Activated T-cell treated with anti-CD3 and anti-CD28 coated beads for 1 hour (primary cell): ENCODE measurements at places on chromosomes 11 and 22.

- DNase-seq, result no peak
Measured at GRCh38 chr11:126658306-126659056, 303.0 kb downstream of the ST3GAL4 start.

DNA sequence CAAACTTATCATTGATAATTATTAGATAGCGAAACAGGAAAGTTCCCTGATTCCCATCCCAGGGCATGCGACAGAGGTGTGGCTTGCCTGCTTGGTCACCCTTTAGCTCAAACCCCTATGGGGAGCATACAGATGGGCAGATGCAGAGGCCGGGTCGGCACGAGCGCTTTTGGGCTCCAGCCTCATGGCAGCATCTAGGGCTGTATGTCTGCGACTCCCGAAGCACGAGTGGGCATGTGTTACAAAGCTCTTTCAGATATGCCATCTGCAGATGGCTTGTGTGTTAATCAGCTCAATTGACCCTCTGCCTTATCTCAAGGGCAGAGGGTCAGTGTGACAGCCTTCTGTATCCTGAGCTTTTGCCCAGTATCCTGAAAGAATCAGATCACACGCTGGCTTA lies 2069.3 kb upstream of the RAG2 start:
- DNase-seq, result no peak

- DNase-seq, result no peak
Measured at GRCh38 chr11:66559866-66560676, 8.3 kb downstream of the CTSF start.

DNA sequence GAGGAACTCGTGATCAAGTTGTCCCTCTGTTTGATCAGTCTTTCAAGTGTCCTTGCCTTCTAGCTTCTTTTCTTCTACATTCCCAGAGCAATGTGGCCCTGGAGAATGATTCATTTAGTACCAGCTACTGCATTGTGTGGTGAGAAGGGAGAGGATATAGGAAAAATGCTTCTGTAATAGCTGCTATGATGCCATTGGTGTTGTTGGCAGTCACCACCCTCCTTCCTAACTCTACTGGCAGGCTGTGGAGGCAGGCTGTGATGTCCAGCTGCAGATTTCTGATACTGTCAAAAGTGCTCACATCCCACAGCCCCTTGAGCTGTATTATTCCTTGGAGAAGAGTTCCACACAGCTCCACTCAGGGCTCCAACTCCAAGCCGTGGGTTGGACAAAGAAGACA lies 52.8 kb downstream of the ENDOD1 start:
- no peak for DNase-seq

DNA sequence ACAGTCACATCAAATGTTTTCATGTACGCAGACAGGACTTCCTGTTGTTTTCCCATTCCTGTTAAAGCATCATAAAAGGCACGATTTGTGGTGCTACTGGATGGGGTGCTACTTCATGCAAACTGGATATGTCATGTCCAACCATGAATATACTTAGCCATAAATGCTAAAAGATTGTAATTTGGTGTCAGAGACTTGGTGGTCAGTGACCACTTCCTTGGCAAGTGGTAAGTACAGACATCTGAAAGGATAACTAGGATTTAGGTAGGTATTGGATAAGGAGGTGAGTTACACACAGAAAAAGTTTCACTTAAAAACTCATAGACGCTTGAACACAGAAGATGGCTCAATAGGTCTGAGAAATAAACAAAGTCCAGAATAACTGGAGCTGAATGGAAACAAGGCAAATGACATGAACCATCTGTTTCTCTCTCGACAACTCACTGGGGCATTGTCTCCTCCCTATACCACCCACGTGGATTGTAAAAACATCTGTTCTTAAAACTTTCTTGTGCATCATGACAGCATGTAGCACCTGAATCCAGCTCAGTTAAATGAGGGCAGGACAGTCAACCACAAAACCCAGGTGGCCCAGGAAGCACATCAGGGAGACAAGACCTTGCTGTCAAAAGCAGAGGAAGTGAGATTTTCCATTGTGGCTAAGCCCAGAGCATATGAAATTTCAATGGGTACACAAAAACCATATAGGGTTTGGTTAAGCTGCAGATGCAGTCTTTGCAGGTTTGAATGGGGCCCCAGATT lies 22.1 kb upstream of the IGLL5 start:
- peak; percentile 14 for DNase-seq

- no peak for DNase-seq
Measured at GRCh38 chr22:25637032-25637431, 72.6 kb downstream of the GRK3 start.

DNA sequence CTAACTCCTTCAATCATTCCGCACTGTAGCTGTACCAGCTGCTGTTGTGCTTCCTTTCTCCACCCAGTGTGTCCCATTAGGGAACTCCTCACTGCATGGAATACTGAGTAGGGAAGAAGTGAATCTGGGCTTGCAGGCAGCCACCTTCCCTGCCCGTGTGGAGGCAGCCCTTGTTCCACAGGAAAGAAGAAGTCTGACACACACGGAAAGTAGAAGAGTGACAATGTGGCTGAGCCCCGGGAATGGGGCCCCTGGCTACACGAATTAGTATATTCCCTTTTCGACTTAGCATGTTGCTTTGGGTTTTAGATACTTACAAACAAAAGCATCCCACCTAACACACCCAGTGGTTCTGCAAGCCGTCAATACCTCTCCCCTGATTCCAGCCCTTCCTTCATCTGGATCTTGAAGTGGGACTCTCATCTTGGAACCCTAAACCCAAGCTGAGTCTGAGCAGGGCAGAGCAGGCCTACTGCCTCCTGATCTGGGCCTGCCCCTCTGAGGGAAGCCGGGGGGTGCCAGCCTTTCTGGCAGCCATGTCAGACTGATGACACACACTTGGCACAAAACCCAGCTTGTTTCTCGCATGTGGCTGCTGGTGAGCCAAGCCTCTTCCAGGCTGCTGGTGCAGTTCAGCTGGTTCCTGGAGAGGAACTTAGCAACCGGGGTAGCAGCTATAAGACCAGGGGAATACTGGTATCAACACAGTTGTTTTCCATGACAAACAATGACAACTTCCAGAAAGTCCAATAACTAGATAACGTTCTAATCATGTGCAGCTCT lies 71.6 kb downstream of the C11orf58 start:
- DNase-seq, result no peak

DNA sequence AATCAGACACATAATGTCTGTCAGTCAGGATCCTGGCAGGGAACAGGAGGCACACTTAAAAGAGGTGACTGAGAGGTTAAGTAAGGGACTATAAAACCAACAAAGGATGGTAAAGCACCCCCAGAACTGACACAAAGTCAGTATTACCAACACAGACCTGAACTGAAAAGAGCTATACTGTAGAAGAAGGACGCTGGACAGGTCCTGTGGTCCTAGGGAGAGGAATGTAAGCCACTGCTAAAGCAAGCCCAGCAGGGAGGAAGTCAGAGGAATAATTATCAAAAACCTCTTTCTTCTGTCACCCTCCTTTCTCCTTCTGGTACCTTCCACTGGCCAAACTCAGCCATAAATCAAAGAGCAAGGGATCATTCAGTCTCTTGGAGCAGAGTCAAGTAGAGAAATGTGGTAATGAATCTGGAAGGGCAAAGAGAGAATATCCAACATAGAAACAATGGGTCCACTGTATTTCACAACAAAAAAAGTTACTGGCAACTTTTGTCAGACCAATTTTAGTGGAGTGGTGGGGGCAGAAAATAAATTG lies 33.4 kb upstream of the ANGPTL5 start:
- no peak for DNase-seq

DNA sequence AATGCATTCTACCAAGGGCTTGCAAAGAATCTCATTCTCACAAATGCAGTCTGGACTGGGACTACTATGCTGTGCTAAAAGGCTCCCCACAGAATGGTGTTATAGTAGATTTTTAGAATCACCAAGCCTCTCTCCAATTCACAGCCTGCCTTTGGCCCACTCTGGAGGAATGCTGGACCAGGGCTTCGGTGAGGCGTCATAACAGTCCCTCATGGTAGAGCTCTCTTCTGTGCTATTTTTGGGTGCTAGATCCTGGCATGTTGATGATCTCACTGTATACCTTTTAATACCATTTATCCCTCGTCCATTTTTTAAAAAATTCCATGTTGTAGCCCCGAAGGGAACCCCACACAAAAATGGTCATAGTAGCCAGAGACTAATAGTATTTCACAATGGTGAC lies 17.6 kb downstream of the MAP6 start:
- no peak for DNase-seq

- DNase-seq, result no peak
Measured at GRCh38 chr22:45678961-45679912, 7.6 kb downstream of the ATXN10 start.

DNA sequence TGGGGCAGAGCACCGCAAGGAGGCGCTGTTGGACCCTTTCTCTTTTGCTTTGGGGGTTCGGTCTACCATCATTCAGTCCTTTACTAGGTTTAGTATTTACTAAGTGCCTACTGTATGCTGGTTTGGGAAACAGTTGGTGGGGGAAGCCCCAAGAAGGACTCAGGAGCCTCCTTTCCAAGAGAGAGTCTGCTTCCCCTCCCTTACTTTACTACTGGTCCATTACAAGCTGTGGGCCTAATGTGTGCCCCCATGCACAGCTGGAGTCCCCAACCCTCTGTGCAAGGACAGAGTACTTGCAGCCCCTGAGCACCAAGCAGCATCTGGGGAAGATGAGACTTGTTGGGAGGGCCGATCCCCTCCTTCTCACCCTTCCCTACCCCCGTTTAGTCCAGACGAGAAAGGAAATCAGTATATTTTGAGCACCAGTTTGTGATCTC lies 876 bp upstream of the UBE2L6 start:
- DNase-seq, result peak; percentile 88

- DNase-seq, result no peak
Measured at GRCh38 chr11:114265122-114265878, 30.9 kb upstream of the NNMT start.

DNA sequence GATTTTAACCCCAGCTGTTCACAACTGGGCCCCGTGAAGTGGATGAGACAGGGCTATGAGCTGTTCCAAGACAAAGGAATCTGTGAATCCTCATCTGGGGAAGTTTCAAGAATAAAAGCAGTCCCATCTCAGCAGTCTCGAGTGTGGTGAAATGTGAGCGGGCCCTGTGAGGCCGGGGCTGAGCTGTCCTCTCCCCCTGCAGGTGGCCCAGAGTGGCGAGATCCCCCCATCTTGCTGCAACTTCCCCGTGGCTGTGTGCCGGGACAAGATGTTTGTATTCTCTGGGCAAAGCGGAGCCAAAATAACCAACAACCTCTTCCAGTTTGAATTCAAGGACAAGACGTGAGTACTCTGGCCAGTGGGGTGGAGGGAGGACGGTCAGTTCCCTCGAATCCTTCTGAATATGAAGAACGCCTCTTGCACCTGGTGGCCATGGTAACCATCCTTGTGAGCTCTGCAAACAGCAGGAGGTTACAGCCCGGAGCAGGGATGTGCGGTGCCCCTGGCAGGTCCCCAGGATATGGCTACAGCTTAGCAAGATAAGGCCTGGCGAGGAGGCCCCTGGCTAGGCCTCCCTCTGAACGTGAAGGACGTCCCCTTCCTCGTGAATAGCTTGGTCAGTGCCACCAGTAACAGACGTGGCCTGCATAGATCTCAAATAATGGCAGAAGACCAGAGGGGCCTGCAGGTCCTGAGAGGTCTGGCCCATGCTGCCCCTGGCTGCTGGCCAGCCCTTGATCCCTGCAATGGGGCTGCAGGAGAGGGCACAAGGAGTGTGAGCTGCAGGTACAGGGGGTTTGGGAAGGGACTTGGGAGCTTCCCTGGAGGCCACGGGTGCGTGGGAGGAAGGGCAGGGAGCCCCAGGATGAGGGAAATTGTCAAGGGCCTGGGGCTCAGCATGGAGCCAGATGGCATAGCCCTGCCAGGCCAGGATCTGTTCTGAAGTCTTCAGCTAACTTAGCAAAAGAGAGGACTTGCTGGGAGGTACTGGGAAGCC lies 8.4 kb downstream of the LZTR1 start:
- no peak for DNase-seq

- no peak for DNase-seq
Measured at GRCh38 chr11:47506795-47507562, 46.0 kb downstream of the CELF1 start.

DNA sequence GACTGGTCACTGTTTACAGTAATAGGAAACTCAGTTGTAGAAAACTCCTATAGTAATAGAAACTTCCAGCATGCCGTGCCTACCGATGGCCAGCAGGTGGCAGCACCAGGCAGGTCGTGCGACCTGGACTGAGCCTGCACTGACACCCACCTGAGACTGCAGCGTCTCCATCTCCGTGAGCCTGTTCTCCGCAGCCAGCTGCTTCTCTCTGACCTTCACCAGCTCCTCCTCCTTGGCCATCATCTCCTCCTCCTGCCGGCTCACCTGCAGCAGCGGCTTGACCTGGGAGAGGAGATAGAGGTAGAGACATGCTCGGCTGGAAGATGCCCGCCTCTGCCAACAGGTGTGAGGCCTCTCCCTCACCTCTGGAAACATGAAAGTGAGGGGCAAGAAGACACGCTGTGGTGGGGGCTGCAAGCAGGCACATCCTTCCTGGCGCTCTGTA lies 48.5 kb downstream of the APOL1 start:
- peak; percentile 87 for DNase-seq

DNA sequence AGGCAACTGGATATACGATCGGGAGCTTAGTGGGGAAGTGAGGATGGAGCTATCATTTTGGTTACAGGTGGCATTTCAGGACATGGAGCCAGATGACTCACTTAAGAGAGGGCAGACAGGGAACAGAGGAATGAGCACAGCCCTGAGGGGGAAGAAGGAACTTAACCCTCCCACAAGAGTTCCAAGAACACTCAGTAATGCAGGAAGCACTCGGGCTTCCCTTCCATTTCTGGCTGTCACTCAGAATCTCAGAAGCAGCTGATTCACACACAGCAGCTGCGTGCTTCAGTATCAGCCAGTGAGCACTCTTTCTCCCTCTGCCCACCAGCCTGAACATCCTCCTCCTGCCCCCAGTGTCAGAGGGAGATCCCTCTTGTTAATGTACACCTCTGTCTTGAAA lies 34.8 kb downstream of the EFCAB6 start:
- DNase-seq, result no peak

DNA sequence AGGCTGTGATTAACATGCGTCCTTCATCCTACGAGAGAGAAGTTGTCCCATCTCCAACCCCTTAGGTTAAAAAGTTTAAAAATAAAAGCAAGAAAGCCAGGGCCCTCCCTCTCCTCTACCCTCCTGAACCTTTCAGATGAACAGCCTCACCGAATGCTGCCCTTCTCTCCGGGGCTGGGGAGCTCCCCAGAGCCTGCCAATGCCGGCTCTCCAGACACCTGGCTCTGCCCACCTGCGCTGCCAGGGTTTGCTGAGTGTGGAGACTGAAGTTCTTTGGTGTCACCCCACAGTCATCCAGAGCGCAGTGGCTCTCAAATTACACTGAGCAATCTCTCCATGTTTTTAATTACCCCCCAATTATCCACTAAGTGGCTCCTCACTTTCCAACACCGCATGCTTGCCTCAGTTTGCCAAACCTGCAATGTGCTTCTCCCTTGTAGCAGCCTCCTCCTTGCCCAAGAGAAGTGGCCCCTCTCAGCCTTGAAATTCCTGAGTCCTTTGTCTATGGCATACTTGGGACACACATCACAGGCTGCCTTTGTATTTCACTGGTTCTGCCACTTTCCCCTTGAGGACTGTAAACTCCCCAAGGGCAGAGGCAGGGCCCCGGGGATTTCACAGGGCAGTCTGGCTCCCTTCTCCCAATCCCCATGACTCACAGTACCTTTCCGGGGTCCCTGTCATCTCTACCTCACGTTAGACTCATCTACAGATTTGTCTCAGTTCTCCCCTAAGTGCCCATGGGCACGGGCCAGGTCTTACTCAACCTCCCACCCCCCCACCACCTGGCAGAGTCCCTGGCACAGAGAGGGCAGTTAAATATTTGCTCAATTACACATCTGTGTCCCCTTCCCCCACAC lies 2.0 kb downstream of the MYH9 start:
- peak; percentile 49 for DNase-seq
